ENCODE measurements at places on chromosomes 7 and 10. TPM values are rescaled to one million over a fixed set of nuclear protein-coding genes. Genes with fewer than 3 reads are reported as not detected.

Gene P4HA1
- 163 TPM for total RNA-seq

Gene C7orf57
- total RNA-seq: not detected

Gene FAM107B
- total RNA-seq: 27.2 TPM

Gene ZCCHC24
- 80.3 TPM for total RNA-seq

Gene ELMO1
- total RNA-seq: 4.6 TPM

Gene NXPH1
- total RNA-seq: not detected

Gene ACTR3C
- total RNA-seq: 0.09 TPM

Gene CYP2E1
- total RNA-seq: under 0.01 TPM

Gene PNLIPRP2
- total RNA-seq: not detected

Gene FEZF1
- not detected for total RNA-seq

Gene CFAP70
- 0.23 TPM for total RNA-seq

Gene TBX20
- 39.8 TPM for total RNA-seq

Gene DMBT1
- total RNA-seq: not detected

Gene MSS51
- total RNA-seq: 0.35 TPM

Gene ADAM12
- 7.2 TPM for total RNA-seq

Gene PDK4
- total RNA-seq: 11.6 TPM

Gene LRRTM3
- not detected for total RNA-seq

Gene GRID2IP
- 0.09 TPM for total RNA-seq

Gene CPEB3
- 0.82 TPM for total RNA-seq

Gene CLDN4
- total RNA-seq: 0.68 TPM

Gene FRMD4A
- total RNA-seq: 6.8 TPM

Gene RAB19
- not detected for total RNA-seq

Gene OR2A7
- 0.17 TPM for total RNA-seq

Gene ADGRA1
- not detected for total RNA-seq

Gene CYP2W1
- 0.12 TPM for total RNA-seq

Gene ADAM8
- 0.09 TPM for total RNA-seq

Gene HOXA3
- 8.3 TPM for total RNA-seq

Gene CTAGE4
- total RNA-seq: 0.09 TPM

Gene GAD2
- total RNA-seq: not detected

Gene CYP26A1
- not detected for total RNA-seq

Gene LIPK
- not detected for total RNA-seq

Gene SHH
- total RNA-seq: not detected

Gene PRSS1
- not detected for total RNA-seq

Gene CPXM2
- total RNA-seq: not detected

Gene MYL10
- not detected for total RNA-seq
